ENCODE measurements at places on chromosomes 6 and 20.

DNA sequence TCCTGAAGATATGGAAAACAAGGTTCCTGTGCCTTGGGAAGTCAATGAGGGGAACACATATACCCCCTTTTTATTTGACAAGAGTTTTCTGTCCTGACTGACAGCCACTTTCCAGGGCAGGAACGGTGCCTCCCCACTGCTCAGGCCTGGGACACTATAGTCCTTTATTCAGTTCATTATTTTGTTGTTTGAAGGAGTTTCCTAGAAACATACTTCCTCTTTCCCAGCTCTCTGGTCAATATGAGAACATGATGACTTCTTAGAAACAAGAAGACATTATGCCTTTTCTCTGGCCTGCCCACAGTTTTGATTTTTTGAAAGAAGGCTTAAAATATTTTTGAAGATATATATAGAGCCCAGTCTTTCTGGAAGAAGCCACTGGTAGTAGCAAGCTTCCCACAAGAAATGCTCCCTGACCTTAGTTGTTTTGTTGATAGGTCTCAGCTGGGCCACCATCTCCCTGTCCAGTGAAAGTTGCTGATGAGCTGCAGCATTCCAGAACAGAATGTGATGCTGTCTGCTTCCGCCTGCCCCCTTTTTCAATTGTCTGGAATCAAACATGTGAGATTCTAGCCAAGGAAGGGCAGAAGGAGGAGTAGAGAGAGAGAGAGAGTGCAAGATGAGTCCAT is 350.0 kb upstream of the PRND start:
- DNase-seq: no peak

GRCh38 chr20:17282501-17282900 is 55.7 kb downstream of the PCSK2 start:
- no peak for DNase-seq

DNA sequence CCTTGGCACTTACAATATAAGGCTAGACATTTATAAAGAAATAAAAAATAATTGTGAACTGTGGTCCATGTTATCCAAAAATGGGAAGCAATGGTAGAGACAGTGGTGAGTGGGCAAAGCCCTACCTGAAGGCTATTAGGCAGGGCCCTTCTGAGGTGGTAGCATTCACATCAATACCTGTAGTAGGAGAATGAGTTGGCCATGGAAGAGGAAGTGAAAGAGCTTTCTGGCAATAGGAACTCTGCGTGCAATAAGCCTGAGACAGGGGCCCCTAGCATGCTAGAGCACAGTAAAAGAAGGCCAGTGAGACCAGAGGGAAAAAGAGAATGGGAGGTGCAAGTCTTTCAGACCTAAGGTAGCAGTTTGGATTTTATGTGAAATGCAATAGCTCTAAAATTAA is 754.5 kb downstream of the PTPRT start:
- DNase-seq: no peak

DNA sequence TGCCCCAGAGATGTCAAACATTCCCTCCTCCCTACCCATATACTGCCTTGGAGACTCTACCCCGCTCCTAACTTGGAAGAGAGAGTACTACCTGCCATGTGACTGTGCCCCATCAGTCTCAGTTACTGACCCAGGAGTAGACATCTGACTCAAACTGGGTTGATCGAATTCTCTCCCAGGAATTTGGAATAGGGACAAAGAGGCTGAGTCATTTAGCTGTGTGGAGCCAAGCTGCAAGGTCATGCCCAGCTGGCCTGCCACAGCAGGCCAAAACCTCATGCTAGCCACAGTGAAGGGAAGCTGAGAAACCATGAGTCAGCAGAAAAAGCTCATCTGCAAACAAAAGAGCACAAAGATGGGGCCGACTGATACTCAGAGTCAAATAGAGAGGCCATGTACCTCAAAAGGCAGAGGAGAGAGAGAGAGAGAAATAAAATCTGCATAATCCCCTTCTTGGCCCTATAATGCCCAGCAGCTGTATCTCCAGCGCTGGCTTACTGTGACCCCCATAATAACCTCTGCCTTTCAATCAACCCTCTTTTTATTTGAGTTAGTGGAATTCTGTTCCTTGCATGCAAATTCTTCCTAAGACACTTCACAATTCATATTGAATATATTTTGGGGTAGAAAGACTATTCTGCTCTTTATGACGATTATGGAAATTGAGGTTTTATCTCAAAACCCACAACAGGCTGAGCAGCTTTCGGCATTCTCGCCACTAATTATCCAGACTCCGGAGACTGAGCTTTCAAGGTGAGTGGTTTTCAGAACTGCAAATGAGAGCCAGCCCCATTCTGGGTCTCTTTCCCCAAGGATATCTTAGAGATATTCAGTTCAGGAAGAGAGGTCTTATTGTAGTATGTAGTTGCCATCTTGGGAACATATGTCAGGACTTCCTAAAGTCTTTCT is 21.4 kb upstream of the AKIRIN2 start:
- peak; percentile 93 for DNase-seq

DNA sequence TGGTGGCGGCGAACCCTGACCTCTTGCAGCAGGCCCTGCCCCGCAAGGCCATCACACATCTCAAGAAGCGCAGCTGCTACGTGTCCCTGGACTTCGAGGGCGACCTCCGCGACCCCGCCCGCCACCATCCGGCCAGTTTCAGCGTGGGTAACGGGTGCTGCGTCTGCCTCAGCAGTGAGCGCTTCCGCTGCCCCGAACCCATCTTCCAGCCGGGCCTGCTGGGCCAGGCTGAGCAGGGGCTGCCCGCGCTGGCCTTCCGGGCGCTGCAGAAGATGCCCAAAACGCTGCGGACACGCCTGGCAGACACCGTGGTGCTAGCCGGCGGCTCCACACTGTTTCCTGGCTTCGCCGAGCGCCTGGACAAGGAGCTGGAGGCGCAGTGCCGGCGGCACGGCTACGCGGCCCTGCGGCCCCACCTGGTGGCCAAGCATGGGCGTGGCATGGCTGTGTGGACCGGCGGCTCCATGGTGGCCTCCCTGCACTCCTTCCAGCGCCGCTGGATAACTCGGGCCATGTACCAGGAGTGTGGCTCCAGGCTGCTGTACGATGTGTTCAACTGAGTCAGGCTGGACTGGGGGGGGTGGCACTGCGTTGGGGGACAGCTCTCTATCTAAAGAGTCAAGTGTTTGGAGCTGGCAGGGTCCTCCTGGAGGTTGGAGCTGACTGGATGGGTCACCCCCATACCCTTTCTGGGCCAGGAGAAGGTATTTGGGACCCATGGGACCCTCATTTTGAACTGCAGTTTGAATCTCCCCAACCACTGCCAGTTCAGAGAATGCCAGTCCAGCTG is 1.1 kb downstream of the ACTL10 start:
- no peak for DNase-seq

- no peak for DNase-seq
These were observed 13.2 kb downstream of the STX7 start for GRCh38 chr6:132499757-132500156.

DNA sequence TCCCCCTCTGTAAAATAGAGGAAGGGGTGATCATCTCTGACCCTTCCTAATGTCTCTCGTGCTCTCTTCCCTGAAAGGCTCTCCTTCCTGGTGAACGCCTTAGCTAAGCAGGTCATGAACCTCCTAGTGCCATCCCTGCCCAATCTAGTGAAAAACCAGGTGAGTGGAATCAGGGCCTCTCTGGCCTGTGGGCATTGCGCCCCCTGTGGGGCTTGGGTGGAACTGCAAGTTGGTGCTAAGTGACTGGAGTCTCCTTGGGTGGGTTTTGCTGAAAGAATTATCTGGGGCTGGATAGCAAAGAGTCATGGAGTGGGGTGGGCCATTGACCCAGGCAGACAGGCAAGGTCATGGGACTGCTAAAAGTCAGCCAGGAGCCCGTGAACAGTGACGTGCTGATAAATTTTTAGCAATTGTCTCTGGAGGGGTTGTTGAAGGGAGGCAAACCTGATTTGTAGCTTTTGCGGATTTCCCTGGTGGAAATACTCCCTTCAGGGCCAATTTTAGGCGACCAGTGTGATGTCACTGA is 8.9 kb downstream of the BPIFB1 start:
- peak; percentile 19 for DNase-seq

DNA sequence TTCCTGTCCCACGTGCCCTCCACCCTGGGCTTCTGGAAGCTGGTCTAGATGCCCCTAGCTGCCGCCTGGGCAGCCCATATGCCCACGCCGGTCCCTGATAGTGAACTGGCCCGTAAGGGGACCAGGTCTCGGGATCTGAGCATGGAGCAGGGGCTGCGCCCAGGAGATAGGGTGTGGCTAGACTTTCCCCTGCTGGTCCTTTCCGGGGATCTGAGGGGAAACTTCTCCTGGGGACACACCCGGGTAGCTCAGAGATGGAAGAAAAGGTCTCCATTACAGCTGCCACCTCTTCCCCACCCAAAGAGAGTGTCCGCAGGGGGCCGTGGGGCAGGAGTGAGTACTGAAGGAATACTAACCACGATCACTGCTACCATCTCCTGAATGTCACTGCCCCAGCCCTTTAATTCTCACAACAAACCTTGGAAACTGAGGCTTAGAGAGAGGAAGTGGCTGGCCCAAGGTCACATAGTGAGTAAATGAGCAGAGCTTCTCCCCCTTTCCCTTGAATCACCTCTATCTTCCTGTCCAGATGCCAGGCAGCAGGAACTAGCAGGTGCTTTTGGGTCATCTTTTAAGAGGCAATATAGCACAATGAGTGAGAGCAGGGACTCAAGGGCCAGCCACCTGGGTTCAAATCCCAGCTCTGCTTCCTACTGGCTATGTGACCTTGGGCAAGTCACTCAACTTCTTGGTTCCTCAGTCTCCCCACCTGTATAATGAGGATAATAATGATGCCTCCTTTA is 11.8 kb upstream of the CCN5 start:
- DNase-seq: no peak

- peak; percentile 31 for DNase-seq
These were observed 646.5 kb upstream of the NOX3 start for GRCh38 chr6:156102129-156102528.

GRCh38 chr6:106510090-106510970 is 119.0 kb downstream of the RTN4IP1 start:
- peak; percentile 5 for DNase-seq

DNA sequence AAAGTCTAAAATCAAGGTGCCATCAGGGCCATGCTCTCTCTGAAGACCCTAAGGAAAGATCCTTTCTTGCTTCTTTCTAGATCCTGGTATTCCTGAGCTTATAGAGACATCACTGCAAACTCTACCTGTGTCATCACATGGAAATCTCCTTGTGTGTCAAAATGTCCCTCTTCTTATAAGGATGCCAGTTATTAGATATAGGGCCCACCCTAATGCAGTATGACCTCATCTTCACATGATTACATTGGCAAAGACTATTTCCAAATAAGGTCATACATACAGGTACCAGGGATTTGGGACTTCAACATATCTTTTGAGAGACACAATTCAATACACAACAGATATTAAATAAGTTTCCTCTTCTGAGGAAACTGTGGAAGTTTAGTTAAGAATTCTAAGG is 123.9 kb downstream of the UNC5CL start:
- DNase-seq: no peak

DNA sequence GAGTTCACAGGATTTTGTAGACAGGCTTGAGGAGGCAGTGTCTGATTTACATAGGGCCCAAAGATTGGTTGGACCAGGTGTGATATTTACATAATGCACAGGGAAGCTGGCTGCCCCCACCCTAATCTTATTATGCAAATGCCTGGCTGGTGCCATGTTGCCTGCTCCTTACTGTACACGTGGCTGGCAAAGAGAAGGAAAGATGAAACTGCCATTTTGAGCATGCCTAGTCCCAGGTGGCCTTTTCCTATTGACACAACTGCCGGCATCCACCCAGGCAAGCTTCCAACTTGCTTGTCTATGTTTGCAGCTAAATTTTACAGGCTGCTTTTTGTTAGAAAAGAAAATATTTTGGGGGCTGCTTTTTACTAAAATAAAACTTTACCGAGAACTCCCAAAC is 174.6 kb downstream of the LMBRD1 start:
- DNase-seq: no peak

- DNase-seq: no peak
These were observed 18.0 kb upstream of the HLA-A start for GRCh38 chr6:29924287-29924686.

- DNase-seq: no peak
These were observed 144.2 kb upstream of the CITED2 start for GRCh38 chr6:139518556-139519091.

DNA sequence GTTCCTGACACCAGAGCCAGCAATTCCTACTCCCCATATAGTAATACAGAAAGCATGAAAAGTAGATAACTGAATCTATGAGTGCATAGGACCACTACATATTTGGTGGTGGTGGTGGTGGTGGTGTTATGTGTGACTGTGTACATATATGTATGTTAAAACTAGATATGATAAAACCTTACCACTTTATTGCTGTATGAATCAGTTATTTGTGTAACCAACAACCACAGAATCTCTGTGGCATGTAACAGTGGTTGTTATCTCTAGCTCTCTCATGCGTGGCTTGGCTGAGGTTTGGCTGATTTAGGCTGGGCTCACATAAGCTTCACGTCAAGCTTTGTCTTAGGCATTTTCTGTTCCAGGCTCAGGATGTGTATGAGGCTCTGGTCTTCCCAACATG is 55.7 kb downstream of the PLCB1 start:
- no peak for DNase-seq

GRCh38 chr6:53311586-53311935 is 37.2 kb downstream of the ELOVL5 start:
- no peak for DNase-seq
